Colonic mucosa (tissue), 4 donors: ENCODE measurements at places on chromosomes 6 and 20. TPM values are rescaled to one million over a fixed set of nuclear protein-coding genes. Genes with fewer than 3 reads are reported as not detected.

CAGE1 gene
- not detected for total RNA-seq

BPI gene
- not detected for total RNA-seq

CLIC5 gene
- total RNA-seq, result 72.8 TPM

DNA sequence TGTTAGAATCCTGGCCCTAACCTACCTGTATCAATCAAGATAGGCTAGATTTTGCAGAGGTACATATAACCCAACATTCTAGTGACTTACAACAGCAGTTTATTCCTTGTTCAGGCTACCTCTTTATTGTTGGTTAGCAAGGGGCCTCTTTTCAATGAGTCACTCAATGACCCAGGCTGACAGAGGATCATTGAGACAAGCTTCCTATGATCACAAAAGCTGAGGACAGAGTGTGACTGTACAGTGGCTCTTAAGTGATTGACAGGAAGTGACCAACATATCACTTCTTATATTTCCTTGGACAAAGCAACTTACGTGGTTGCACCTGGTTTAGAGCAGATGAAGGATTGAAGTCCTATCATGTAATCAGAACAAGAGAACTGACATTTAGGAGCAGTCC, 740.9 kb downstream of the FRK start:
- no peaks in the 10 kb centered on the region for H3K4me1 ChIP-seq
- no peak for DNase-seq
- no peak overlapping the region for H3K27ac ChIP-seq
- no peaks in the 10 kb centered on the region for H3K27me3 ChIP-seq
- H3K36me3 ChIP-seq, result no peaks in the 10 kb centered on the region

DNA sequence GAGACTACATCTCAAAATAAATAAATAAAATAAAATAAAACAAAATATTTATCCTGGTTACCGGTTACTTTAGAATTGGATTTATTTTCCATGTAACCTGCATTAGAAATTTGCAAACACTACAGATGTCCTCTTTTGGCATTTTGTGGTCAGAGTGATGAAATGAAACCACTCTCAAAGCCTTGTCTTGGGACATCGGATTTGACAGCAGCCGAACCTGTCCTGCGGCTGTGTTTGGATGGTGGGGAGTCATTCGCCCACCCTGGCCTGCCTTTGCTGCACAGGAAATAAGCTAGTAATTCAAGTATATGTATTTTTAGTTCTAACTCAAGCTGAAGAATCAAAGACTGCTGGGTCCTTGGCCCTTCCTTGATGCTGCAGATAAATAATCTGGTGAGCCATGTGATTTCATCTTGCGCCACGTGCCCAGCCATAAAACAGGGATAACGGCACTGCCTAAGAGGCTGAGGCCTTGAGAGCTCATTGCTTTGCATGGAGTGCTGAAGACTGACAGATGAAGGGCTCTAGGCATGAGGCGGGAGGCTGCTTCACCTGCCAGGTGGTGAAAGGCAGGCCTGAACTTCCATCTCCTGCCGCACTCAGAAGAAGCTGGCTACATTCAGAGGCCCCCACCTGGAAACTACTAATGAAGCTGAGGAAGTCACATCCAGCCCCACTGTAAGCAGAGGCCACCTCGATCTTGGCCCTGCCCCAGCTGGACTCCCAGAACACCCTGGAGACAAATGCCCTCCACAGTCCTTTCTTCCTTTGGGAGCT, 76.9 kb downstream of the NOL4L start:
- no peak overlapping the region for H3K27ac ChIP-seq
- H3K4me3 ChIP-seq, result no peak overlapping the region
- H3K36me3 ChIP-seq, result no peaks in the 10 kb centered on the region
- no peaks in the 10 kb centered on the region for H3K27me3 ChIP-seq

GRCh38 chr20:58824843-58825242, 25.9 kb downstream of the GNAS-AS1 start:
- DNase-seq, result no peak
- no peaks in the 10 kb centered on the region for H3K4me1 ChIP-seq
- no peaks in the 10 kb centered on the region for H3K36me3 ChIP-seq
- H3K27ac ChIP-seq, result no peak overlapping the region
- H3K27me3 ChIP-seq, result no peaks in the 10 kb centered on the region
- H3K4me3 ChIP-seq, result no peak overlapping the region

GRCh38 chr6:41640426-41640825, 2.2 kb downstream of the MDFI start:
- H3K4me3 ChIP-seq, result no peak overlapping the region
- H3K36me3 ChIP-seq, result no peaks in the 10 kb centered on the region
- no peak overlapping the region for H3K27ac ChIP-seq
- DNase-seq, result no peak
- H3K27me3 ChIP-seq, result peaks cover 32% of the 10 kb centered on the region
